ENCODE measurements at places on chromosomes 6 and 20. TPM values are rescaled to one million over a fixed set of nuclear protein-coding genes. Genes with fewer than 3 reads are reported as not detected.

Gene TMEM217
- total RNA-seq = not detected

Gene PI3
- total RNA-seq = not detected

Gene LY6G5C
- total RNA-seq = 1.3 TPM

Gene PLCB4
- 27.4 TPM for total RNA-seq

Gene TRIM31
- total RNA-seq = not detected

Gene GABRR1
- total RNA-seq = not detected

Gene PSMB1
- 145 TPM for total RNA-seq

Gene SDCBP2
- 2.5 TPM for total RNA-seq

Gene NEURL2
- total RNA-seq = 6.5 TPM

Gene KIF25
- 0.35 TPM for total RNA-seq

Gene MYLK4
- total RNA-seq = 1.4 TPM

Gene PROCR
- total RNA-seq = 9.3 TPM

Gene KCNQ5
- total RNA-seq = not detected

Gene IL20RA
- total RNA-seq = 9.1 TPM

Gene BPI
- 0.11 TPM for total RNA-seq

Gene SEMG1
- not detected for total RNA-seq
